ENCODE measurements at places on chromosomes 3 and 15.

- DNase-seq = no peak
Measured at GRCh38 chr15:26146202-26146601, 283.1 kb upstream of the ATP10A start.

DNA sequence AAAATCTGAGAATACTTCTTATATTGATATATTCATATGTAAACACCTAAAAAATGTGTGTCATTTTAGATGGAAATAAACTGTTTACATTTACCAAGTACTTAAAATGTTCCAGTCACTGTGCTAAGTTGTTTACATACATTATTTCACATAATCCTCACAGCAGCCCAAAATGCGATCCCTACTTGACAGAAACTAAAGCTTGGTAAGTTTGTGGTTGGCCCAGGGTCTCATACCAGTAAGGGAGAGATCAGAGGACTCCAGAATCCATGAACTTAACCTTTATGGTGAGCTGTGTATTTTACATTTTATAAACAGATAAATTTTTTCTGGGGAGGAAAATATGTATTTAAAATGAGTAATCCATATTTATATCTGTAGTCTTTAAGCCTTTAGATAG, 51.2 kb downstream of the SLC25A26 start:
- no peak for DNase-seq

GRCh38 chr3:4695846-4696245, 202.7 kb downstream of the ITPR1 start:
- DNase-seq = no peak

GRCh38 chr3:126459763-126460127, 15.9 kb downstream of the ZXDC start:
- no peak for DNase-seq

Measured in activated CD4-positive, alpha-beta T cell treated with anti-CD3 and anti-CD28 coated beads, Interleukin-2, amount 50 U/mL, for 48 hours (primary cell).